Placental epithelial cell (primary cell): ENCODE measurements at places on chromosomes 11 and 22. TPM values are rescaled to one million over a fixed set of nuclear protein-coding genes. Genes with fewer than 3 reads are reported as not detected.

Gene RBFOX2
- 229 and 246 TPM in 2 replicates for total RNA-seq

Gene FGF4
- total RNA-seq, result not detected in 2 replicates

Gene PDE3B
- total RNA-seq, result under 0.01 and 0.11 TPM in 2 replicates

Gene RFPL2
- total RNA-seq, result not detected in 2 replicates

Gene ENDOD1
- 91.9 and 158 TPM in 2 replicates for total RNA-seq

Gene OR52N4
- 0.39 TPM in 1 of 2 replicates, not detected in the other for total RNA-seq

Gene CARNS1
- under 0.01 TPM in 1 of 2 replicates, not detected in the other for total RNA-seq

Gene C11orf42
- not detected in 2 replicates for total RNA-seq

Gene TRIM51
- not detected in 2 replicates for total RNA-seq

Gene SMC1B
- total RNA-seq, result under 0.01 TPM in 1 of 2 replicates, not detected in the other

Gene PRR33
- not detected in 2 replicates for total RNA-seq

Gene OR4C3
- total RNA-seq, result not detected in 2 replicates

Gene DLG2
- total RNA-seq, result 0.22 and 2.7 TPM in 2 replicates

Gene IRF7
- total RNA-seq, result 5.1 and 8.0 TPM in 2 replicates

Gene SAA2
- not detected in 2 replicates for total RNA-seq

Gene SLCO2B1
- under 0.01 TPM in 1 of 2 replicates, not detected in the other for total RNA-seq

Gene NDUFC2
- total RNA-seq, result 91.5 and 128 TPM in 2 replicates

Gene ART1
- not detected in 2 replicates for total RNA-seq

Gene LMNTD2
- total RNA-seq, result 3.3 and 10.6 TPM in 2 replicates

Gene POU2AF2
- total RNA-seq, result not detected in 2 replicates

Gene HTR3A
- total RNA-seq, result not detected in 2 replicates

Gene SLC17A6
- not detected in 2 replicates for total RNA-seq

Gene SYT7
- 0.22 and 0.39 TPM in 2 replicates for total RNA-seq

Gene CACNA1I
- total RNA-seq, result under 0.01 TPM in 1 of 2 replicates, not detected in the other

Gene LIF
- total RNA-seq, result 0.22 TPM in 1 of 2 replicates, not detected in the other

Gene CASP4
- 22.8 and 36.9 TPM in 2 replicates for total RNA-seq

Gene TIMM10
- 16.8 and 19.6 TPM in 2 replicates for total RNA-seq

Gene LGALS12
- total RNA-seq, result not detected in 2 replicates
